Nucleus accumbens (tissue), 56 donors: ENCODE measurements at places on chromosomes 12 and 14.

- peak; percentile 11 for DNase-seq
These were observed 25.0 kb upstream of the CIT start for GRCh38 chr12:119902084-119902509.

GRCh38 chr12:45648070-45648469 is 81.4 kb upstream of the ARID2 start:
- peak; percentile 7 for DNase-seq

GRCh38 chr12:64385468-64385867 is 5.1 kb downstream of the C12orf56 start:
- DNase-seq, result no peak

DNA sequence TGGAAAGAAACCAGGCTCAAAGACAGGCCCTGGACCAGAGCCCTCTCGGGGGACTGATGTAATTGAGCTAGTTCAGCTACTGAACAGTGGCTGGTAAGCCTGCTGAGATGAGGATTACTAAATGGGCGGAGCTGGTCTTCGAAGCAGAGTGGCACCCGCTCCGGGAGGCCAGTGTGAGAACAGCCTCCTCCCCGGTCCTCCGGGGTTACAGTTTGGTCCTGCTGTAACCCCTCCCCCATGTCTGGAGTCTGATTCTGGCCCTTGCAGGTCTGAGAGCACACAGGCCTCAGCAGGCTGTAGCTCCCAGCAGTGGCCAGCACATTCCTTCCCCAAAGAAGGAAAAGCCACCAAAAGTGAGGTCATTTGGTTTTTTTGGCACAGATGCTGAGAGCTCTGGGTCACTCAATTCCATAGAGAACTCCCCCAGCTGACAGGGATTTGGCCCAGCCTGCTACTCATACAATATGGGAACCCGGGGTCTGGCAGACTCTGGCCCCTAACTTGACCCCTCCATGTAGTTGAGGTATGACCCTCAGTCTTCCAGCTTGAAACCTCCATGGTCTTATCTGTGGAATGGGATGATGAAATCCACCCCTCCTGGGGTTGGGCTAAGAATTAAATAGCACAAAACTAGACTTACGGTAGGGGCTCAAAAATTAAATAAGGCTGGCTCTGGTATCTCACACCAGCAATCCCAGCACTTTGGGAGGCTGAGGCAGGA is 39.0 kb downstream of the ACTN1 start:
- no peak for DNase-seq

DNA sequence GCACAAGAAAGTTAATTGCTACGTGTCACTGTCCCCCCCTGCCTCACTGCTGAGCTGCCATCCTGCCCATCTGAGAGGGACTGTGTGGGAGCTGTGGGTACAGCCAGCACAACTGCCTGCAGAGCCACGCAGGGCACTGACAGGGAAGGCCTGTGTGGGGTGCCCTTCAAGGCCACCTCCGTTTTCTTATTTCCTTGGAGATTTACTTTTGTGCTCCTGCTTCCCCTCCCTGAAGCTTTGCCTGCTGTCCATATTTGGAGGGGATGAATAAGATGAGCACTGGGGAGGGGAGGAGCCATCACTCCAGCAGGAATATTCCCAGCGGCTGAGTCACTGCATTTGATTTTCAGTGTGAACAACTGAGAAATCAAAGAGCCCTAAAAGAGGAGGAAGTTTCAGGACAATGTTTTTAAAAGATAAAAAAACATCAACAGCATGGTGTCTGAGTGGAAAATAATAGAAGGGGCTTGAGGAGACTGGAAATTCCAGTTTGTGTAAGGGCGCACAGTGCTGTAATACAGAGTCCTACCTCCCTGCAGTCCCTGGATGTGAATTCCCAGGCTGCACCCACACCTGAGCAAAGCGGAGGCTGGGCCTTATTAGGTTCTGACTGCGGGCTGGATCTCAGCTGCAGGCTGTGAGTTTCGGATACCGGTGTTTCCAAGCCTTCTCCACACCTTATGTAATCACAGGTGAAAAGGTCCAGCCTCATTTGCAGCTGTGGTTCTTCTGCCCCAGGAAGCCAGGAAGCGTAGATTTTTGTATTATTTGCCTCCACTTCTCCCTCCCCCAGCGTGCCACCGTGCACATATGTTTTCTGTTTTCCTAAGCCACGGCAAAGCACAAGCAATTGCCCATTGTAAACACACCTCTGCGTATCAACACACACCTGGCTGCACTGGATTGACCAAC is 192.6 kb upstream of the BCL2L14 start:
- DNase-seq, result peak; percentile 6

- no peak for DNase-seq
These were observed 201.9 kb upstream of the DIO3 start for GRCh38 chr14:101359221-101360053.

DNA sequence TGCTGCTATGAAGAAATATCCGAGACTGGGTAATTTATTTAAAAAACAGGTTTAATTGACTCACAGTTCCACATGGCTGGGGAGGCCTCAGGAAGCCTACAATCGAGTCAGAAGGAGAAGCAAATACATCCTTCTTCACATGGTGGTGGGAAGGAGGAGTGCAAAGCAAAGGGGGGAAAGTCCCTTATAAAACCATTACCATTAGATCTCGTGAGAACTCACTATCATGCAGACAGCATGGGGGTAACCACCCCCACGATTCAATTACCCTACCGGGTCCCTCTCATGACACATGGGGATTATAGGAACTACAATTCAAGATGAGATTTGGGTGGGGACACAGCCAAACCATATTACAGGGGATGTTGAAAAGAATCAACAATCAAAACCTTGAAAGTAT is 74.9 kb downstream of the PPM1H start:
- DNase-seq, result no peak

DNA sequence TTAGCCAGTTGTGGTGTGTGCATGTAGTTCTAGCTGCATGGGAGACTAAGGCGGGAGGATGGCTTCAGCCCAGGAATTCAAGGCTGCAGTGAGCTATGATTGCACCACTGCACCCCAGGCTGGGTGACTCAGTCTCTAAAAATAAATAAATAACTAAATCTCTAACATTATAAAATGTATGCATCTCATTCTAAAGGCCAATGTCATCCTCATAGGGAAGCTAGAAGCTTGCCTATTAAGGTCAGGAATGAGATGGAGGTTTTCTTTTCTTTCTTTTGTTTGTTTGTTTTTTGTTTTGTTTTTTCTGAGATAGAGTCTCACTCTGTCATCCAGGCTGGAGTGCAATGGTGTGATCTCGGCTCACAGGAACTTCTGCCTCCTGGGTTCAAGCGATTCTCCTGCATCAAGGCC is 48.8 kb upstream of the PAPLN start:
- DNase-seq, result no peak

DNA sequence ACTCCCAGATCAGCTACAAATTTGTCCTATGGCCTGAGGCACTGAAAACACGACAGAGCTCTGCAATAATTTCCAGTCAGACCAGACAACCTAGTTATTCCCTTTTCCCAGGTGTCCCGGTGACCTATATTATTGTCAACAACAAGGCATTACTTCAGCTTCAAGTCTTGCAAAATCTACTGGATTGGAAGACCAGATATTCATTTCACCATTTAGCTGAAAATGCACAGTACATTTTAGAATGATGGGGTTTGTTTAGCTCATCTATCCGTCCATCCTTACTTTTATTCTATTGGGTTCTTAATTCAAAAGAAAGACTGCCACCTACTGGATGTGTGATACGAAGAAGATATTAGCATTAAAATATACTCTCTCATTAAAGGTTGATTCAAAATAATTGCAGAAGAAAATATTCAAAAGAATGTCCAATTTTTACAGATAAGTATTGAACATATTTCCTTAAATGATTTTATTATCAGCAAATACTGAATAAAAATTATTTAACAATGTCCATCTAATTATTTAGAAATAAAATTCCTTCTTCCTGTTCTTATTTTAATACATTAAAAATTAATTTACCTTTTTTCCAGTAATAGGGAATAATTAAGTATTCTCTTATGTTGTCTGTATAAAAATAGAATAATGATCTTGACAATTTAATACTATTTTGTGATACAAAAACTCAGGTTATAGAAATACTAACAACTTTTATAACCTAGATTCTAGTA is 244.9 kb upstream of the LRIG3 start:
- DNase-seq, result no peak

DNA sequence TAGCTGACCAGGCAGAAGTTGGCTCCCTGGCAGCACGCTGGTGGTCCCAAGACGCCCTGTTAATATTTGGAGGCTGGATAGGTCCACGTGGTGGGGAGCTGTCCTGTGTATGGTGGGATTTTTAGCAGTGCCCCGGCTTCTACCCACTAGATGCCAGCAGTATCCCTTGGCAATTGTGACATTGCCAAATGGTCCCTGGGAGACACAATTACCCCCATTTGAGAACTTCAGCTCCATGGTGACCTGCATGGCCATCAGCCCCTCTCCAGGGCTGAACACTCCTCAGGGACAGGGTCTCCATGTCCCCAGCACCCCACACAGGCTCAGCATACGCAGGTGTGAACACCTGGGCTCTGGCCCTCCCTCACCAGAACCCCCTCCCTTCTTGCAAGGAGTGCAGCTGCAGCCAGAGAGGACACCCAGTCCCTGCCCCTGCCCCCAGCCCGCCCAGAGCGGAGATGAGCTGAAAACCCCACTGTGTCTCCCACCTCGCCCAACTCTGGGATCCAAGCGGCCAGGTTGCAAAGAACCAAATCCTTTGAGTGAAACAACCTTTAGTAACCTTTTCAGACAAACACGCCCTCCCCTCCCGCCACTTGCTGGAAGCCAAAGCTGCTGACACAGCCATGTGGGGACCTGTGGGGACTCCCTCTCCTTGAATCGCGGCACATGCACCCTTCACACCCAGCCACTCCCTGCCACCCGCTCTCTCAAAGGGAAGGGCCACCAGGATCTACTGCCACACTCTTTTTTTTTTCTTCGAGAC is 120.4 kb downstream of the CALM1 start:
- no peak for DNase-seq

- DNase-seq, result no peak
These were observed 423.2 kb downstream of the GLT1D1 start for GRCh38 chr12:129276361-129277060.

GRCh38 chr12:27870939-27871338 is 90.9 kb upstream of the MANSC4 start:
- no peak for DNase-seq

DNA sequence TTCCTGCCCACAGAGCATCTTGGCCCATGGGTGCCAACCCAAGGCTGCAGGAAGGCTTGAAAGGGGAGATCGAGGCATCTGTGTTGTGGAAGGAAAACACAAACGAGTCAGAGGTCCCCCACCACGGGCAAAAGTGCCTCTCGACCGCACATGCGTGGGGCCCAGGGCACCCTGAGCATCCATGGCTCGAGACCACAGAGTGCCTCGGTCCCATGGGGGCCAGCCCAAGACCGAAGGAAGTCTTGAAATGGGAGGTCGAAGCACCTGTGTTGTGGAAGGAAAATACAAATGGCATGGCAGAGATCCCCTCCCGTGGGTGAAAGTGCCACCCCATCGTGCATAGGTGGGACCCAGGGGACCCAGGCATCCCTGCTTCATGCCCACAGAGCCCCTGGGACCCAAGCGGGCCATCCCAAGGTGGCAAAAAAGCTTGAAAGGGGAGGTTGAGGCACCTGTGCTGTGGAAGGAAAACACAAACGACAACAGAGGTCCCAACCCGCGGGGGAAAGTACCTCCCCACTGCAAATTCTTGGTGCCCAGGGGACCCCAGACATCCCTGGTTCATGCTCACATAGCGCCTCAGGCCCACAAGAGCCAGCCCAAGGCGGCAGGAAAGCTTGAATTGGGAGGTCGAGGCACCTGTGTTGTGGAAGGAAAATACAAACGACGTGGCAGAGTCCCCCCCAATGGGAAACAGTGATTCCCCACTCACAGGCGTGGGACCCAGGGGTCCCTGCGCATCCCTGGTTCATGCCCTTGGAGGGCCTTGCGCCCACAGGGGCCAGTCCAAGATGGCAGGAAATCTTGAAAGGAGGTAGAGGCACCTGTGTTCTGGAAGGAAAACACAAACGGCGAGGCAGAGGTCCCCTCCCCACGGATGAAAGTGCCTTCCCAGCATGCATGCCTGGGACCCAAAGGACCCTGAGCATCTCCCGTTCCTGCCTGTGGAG is 373.0 kb downstream of the ALG10 start:
- no peak for DNase-seq

GRCh38 chr12:47343684-47344567 is 264.2 kb upstream of the AMIGO2 start:
- DNase-seq, result no peak

- DNase-seq, result no peak
These were observed 8.4 kb downstream of the ADCY6 start for GRCh38 chr12:48780381-48781025.

DNA sequence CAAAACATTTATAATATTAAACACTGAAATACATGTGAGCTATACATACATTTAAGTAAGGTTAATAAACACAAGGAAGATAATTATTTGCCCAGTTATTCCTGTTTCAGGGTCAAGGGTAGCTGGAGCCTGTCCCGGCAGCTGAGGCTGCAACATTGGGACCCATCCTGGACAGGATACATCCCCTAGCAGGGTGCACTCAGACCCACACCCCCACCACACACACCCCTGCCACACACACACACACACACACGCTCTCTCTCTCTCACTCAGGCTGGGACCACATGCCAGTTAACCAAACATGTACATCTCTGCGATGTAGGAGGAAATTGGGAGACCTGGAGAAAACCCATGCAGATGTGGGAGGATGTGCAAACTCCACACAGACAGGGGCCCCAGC is 112.6 kb upstream of the TMCC3 start:
- DNase-seq, result no peak

DNA sequence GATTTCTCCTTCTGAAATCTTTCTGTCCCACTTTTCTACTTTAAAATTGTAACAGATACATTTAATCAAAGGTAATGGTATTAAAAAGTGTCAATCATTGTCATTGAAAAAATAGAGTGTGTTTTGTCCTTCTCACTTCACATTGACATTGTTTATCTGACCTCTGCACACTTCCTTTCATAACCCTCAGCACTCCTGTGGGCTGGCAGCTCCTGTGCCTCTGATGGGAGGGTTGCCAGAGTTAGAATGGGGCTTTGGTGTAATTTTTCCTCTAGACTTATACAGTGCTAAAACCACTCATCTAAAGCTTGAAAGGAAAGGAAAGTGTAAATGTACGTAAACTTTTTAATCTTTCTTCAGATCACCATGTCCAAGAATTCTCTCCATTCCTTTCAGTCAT is 23.7 kb downstream of the KCNA1 start:
- DNase-seq, result no peak

- no peak for DNase-seq
These were observed 98.2 kb downstream of the ZFP36L1 start for GRCh38 chr14:68694516-68695235.

DNA sequence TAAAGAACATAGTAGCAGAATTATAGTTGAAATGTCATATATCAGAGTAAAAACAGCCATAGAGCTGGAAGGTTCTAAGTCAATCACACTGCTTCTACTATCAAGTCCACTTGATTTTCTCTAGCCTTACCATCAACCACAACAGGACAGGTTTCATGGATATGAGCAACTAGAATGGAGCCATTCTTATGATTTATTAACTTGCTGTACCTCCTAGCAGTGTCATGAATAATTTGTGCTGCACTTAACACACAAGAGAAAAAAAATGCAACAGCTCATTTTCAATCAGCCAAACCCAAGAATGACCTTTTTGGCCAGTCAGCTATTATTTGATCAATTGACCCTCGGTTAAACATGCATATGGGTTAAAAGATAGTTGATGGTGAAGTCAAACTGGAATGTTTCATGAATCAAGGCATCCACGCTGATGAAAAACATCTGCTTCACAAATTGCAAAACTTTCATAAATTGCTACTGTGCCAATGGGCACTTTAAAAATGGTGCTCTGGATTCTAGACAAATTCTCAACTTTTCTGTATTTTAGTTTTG is 55.4 kb upstream of the CCDC198 start:
- no peak for DNase-seq
